Activated T-cell treated with anti-CD3 and anti-CD28 coated beads for 24 hours (primary cell): ENCODE measurements at places on chromosomes 5 and 9.
A peak's percentile ranks its signal among the peaks of the same experiment; 100 is the strongest.

- peak; percentile 26 for DNase-seq
Observed at GRCh38 chr5:119079318-119079921, 8.5 kb downstream of the DMXL1 start.

GRCh38 chr5:74589204-74590056, 51.1 kb downstream of the ENC1 start:
- DNase-seq, result no peak

GRCh38 chr9:83526901-83527300, 11.3 kb downstream of the FRMD3 start:
- no peak for DNase-seq

DNA sequence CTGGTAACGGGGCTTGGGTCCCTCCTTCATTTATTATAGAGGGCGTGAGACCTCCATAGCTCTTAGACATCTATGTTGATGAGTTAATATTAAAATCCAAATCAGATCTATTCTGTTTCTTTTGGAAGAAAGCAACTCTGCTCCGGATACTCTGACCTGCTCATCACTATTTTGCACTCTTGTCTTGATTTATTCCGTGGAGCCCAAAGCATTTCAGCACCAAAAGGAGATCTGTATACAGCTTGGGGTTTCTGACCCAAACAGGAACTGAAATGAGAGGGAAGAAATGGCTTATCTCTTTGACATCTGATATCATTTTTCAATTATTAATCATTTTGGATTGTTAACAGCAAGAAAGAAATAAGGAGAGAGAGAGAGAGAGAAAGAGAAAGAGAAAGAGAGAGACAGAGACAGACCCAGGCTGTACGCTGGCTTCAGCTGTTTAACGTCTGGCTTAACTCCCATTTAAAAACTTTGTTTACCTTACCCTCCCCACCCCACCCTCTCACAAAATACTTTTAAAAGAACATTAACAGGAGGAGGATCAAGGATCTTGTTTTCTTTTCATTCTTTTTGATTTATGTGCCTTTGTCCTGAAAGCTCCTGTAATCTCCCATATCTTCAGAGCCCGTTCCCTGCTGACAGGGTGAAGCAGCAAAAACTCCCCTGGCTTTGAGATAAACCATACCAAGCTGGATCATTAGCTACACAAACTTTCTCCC, 231.4 kb upstream of the TUT7 start:
- no peak for DNase-seq

- DNase-seq, result no peak
Observed at GRCh38 chr5:54825005-54825404, 160.4 kb downstream of the ESM1 start.

GRCh38 chr5:158430166-158430797, 571.3 kb upstream of the CLINT1 start:
- no peak for DNase-seq

GRCh38 chr9:138073808-138074207, 196.2 kb downstream of the CACNA1B start:
- no peak for DNase-seq

DNA sequence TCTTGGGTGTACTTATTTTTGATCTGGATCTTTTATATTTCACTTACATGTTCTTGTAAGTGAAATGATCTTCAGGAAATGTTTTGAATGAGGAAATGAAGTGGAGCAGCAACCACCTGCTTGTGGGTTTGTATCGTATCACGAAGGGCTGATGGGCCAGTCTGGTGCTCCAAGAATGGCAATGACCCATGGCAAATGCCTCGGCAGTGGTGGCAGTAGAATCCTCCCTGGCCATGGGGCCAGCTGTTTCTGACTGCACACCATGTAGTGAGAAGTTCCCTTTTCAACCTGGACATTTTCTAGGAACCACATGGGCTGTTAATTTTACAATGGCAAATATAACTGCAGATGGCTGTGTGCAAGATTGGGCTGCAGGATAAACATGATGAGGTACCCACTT, 29.9 kb downstream of the MAT2B start:
- no peak for DNase-seq

GRCh38 chr9:4700932-4701331, 21.6 kb downstream of the CDC37L1 start:
- DNase-seq, result no peak

DNA sequence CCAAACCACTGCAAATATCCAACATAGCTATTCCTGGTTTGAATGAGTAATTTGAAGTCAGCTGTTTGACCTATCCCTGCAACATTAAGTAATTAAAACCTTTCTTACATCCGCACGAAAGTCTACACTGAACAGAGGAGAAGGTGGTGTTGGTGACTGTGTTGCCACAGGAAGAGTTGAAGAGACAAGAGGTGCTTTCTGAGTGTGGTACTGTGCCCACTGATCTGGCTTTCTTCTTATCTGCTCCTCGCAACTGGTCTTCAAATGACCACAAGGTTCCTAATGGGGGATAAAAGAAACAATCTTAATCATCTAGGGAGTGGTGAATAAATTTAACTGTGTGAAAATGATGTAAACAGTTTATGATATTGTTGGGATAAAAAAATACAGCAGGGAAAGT, 29.4 kb upstream of the PDCL start:
- DNase-seq, result no peak

GRCh38 chr9:134785325-134786108, 95.1 kb upstream of the FCN2 start:
- DNase-seq, result no peak

DNA sequence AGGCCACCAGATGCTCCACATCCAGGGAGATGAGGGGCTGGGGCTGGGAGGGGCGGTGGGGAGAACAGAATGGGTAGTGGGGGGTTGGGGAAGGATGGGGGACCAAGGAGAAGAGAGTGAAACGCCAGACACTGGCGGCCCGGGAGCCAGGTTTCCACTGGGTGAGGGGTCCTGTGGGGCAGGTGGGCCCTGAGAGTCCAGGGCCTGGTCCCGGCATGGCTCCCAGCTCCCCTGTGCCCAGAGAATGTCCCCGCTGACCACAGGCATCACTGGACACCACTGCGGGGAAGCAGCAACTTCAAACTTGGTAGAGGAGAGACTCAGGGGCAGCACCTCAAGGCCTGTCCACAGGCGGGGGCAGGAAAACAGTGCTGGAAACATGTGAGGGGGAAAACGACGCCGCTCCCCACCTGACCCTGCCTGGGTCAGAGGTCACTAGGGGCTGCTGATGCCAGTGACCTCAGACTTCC, 13.2 kb downstream of the NINJ1 start:
- DNase-seq, result no peak

- no peak for DNase-seq
Observed at GRCh38 chr9:107727086-107727780, 237.7 kb upstream of the KLF4 start.

DNA sequence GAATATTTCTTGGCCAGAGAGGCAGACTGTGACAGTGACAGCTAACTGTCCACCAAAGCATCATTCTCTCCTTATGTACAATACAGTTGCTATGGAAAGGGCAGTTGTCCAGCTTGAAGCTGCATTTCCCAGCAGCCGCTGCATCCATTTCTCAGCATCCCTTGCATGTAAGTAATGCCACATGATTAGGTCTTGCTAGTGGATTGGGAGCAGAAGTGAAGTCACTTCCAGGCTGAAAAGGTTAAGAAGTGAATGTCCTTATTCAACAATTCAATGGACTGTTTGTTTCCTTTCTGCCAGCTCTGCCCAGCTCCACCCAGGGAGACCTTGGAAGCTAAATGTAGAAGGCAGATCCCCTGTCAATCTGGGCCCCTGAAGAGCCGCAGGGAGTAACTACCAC, 26.1 kb upstream of the RETREG1 start:
- DNase-seq, result no peak

- no peak for DNase-seq
Observed at GRCh38 chr5:165844571-165844970, 2339.2 kb downstream of the MAT2B start.
